ENCODE measurements at places on chromosomes 6 and 20.

DNA sequence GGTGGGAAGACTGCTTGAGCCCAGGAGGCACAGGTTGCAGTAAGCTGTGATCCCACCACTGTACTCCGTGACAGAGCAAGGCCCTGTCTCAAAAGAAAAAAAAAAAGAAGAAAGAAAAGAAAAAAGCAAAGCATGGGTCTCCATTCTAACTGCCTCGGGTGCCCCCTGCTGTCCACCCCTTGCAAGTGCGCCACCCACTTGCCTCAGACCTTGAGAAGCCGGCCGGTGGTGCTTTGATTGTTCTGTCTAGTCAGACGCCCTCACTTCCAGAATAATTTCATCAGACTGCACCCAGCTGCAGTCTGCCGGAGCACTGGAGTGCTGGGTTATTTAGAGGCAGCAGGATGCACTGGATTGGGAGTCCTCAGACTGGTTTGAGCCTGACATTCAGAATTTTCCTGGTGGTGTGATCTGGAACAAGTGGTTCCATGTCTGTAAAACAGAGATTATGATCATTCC lies 17.6 kb upstream of the TM9SF4 start:
- DNase-seq, result peak; percentile 59

GRCh38 chr6:35736253-35736894 lies 458 bp upstream of the ARMC12 start:
- no peak for DNase-seq

DNA sequence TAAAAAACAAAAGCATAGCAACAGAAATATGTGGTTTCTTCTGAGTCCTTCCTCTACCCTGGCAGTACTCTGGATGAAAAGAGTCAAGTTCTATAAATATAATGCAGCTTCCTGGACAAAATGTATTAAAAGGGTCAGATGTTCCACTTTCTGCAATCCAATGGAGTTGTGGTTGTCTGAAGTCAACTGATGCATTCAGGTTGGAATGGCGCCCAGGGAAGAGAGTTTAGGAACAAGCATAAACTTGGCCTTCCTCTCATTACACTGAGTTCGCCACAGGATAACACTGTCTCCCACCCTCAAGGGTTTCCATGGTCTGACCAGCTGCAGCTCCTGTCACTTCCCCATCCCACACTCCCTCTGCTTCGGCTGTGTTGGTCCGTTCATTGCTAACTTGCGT lies 66.4 kb downstream of the PLEKHG1 start:
- no peak for DNase-seq

- no peak for DNase-seq
Measured at GRCh38 chr6:24054388-24054787, 71.6 kb upstream of the NRSN1 start.

DNA sequence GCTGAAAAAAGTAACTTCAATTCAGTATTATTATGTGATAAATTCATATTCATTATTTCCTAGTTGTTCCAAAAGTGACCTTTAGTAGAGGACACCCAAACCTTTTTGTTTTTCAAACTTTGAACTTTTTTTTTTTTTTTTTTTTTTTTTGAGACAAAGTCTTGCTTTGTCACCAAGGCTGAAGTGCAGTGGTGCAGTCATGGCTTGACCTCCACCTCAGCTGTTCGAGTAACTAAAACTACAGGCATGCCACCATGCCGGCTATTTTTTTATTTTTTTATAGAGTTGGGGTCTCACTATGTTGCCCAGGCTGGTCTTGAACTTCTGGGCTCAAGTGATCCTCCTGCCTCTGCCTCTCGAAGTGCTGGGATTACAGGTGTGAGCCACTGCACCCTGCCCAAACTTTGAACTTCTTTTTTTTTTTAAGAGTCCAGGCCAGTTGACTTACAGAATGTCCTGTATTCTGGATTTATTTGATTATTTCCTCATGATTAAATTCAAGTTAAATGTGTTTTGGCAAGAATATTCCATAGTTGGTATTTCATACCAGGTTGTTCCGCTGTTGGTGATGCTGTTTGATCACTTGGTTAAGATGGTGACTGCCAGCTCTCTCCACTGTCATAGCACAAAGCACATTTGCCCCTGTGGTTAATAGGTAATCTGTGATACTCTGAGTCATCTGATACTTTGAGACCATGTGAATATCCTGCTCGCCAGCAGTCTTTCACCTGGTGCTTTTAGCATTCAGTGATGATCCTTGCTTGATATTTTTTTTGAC lies 48.0 kb downstream of the VAPB start:
- DNase-seq, result no peak

- no peak for DNase-seq
Measured at GRCh38 chr20:51382986-51383821, 159.3 kb downstream of the NFATC2 start.

DNA sequence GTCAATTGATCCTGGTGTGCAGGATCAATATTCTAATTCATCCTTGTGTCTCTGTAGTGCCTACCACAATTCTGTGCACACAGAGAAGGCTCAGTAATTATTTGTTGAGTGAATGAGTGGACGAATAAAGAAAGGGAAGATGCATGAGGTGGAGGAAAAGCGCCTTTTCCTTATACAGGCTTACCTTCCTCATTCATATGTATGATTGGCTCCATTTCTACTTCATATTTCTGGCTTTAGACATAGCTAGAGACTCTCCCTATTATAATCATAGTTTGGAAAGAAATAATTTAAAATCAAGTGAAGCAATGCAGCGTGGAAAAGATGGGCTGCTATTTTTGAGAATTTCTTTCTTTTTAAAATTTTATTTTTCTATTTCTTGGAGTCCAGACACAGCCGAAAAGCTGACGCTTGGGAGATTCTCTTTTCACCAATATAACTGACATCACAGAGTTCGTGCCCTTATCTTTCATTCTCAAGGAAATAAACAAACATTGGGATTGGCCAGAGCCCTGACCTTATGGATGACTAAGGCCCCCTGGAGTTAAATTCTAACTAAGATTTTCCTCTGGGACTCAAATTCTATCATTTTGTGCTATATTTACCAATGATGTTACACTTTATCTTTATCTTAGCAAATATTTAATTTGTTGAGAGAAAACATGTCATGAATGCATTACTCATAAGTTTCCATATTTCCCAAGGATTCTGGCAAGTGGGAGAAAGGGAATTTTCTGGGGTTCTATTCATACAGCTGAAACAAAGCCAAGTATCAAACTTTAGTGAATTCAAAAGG lies 48.1 kb downstream of the PRL start:
- peak; percentile 44 for DNase-seq

GRCh38 chr20:46951840-46952497 lies 57.3 kb downstream of the EYA2 start:
- no peak for DNase-seq

DNA sequence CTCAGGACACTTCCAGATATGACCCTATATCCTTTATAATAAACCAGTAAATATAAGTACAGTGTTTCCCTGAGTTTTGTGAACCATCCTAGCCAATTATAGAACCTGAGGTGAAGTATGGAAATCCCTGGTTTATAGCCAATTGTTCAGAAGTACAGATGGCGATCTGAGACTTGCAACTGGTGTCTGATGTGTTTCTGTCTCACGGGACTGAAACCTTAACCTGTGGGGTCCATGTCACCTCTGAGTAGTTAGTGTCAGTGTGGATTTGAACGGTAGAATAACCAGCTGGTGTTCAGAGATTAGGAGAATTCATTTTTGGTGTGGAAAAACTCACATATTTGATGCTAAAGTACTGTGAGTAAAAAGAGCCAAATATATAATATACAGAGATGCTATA lies 606.6 kb downstream of the MAFB start:
- DNase-seq, result no peak

DNA sequence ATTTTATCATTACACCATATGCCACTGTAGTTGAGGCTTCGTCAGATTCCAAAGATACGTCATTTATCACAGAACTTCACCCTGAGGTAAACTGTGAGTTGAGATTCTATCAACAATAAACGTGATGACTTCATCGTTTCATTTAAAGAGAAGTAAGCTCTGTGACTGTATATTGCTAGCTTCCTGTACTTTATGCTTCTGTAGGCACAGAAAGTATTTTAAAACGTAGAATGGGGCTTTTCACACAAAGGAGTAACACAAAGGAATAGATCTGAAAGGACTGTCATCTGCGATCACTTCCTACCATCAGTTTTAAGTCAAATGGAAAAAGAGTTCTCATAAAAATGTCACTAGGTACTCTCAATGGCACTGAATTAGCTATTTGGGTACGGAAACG lies 234.4 kb upstream of the MCHR2 start:
- DNase-seq, result no peak

DNA sequence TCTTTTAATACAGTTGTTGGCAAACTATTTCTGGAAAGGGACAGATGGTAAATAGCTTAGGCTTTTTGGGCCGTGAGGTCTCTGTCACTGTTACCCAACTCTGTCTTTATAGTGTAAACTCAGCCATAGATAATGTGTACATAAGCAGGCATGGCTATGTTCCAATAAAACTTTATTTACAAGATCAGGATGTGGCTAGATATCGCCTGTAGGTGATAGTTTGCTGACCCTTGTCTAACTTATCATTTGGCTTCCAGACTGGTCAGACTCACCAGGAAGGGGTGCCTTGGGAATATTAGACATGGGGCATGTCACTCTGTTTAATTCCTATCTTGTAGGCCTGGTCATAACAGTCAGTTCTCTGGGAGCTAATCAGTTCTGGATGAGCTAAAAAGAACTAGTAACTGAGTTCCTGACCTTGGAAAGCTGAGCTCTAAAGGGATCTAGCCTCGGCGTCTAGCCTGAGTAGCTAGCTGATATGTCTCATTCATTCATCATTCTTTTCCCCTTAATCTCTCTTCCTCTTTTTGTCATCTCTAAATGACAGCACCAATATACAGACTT lies 163.6 kb downstream of the SLC16A10 start:
- no peak for DNase-seq

DNA sequence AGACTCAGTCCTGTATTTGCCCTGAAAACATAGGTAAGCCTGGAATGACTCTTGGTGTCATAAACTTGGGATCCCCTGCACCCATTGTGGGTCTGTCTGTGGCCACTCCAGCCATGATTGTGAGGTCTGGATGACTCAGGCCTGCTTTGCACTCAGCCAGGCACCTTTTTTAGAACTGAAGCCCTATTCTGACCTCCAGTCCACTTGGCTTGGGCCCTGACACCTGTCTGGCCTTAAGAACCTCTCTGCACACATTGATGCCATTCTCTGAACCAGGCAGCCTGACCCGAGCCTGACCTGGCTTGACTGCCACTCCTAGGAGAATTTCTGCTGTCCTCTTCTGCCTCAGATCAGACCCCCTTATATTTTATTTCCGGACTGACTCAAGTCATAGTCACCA lies 383.7 kb downstream of the MAFB start:
- DNase-seq, result no peak

DNA sequence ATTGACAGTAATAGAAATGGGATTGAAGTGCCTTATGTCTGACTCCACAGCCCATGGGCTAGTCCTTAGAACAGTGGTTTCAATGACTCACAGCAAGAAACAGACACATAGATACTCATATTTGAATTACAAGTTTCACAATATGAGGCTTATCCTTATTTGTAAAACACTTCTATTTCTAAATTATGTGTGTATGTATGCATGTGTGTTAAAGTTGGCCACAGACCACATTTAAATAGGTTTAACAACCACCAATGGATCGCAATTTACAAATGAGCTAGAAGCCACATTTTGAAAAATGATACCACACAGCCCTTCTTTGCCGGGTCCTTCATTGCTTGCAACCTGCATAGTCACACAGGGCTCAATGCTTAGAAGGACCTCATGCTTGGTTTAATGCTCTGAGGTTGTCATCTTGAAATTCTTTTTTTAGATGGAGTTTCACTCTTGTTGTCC lies 157.8 kb upstream of the PREP start:
- DNase-seq, result peak; percentile 31

- DNase-seq, result no peak
Measured at GRCh38 chr6:147201885-147202515, 2.2 kb upstream of the STXBP5 start.

DNA sequence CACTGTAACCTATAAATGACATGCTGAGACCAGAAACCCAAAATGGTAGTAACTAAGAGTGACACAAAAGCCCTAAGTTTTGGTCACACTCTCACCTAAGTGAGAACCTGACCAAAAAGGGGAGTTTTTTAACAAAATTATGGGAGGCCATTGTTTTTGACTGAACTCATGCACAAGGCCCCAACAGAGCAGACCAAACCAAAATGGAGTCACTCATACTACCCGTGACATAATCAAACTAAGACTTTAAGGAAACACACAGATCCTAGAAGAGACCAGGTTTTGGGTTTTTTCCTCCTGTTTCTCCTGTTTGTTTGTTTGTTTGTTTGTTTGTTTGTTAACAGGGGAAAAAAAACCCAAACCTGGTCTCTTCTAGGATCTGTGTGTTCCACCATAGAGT lies 49.2 kb upstream of the MRAP2 start:
- DNase-seq, result no peak

DNA sequence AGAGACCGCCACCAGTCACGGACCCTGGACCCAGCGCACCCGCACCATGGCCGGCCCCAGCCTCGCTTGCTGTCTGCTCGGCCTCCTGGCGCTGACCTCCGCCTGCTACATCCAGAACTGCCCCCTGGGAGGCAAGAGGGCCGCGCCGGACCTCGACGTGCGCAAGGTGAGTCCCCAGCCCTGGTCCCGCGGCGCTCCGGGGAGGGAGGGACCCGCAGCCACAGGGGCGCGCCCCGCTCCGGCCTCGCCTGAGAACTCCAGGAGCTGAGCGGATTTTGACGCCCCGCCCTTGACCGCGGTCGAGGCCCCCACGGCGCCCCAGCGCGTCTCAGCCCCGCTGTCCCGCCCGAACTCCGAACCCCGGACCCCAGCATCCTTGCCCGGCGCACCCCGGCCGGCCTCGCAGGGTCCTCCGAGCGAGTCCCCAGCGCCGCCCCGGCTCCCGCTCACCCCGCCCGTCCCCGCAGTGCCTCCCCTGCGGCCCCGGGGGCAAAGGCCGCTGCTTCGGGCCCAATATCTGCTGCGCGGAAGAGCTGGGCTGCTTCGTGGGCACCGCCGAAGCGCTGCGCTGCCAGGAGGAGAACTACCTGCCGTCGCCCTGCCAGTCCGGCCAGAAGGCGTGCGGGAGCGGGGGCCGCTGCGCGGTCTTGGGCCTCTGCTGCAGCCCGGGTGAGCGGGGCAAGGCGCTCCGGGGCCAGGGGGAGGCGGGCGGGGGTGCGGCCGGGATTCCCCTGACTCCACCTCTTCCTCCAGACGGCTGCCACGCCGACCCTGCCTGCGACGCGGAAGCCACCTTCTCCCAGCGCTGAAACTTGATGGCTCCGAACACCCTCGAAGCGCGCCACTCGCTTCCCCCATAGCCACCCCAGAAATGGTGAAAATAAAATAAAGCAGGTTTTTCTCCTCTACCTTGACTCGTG lies at the start of gene OXT:
TSS of gene OXT (plus strand) at position 11 of the 920 bp plus-strand sequence. CDS start at position 47, 36 bp downstream.
- no peak for DNase-seq

DNA sequence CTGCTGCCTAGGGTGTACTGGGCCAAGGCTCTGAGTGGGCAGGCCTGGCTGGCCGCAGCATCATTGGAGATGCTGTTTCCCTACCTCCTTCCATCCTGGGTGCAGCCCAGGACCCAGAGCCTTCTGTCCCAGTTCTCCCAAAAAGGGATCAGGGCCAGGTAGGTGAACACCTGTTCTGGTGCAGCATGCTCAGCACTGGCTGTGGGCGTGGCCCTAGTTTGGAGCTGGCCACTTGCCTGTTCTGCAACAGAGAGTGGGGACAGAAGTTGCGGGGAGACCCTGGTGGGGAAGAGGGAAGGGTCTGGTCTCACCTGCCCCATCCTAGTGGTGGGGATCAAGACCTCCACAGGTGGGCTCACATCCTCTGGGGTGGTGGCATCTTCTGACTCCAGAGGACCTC lies 1.4 kb upstream of the ARMC12 start:
- no peak for DNase-seq

GRCh38 chr6:145681965-145682364 lies 53.4 kb downstream of the EPM2A start:
- DNase-seq, result no peak

GRCh38 chr6:41716516-41717391 lies 18.7 kb downstream of the TFEB start:
- DNase-seq, result no peak

- no peak for DNase-seq
Measured at GRCh38 chr20:35363190-35363589, 48.6 kb downstream of the UQCC1 start.

All from stromal cell of bone marrow (primary cell).